NCI-H2171 treated with DMSO at 0.1 percent for 48 hours (cell line): ENCODE measurements at places on chromosomes 13 and 19.

GRCh38 chr13:71770710-71771109, 96.3 kb downstream of the DACH1 start:
- DNase-seq: no peak

- DNase-seq: no peak
Observed at GRCh38 chr19:23887642-23888041, 27.0 kb upstream of the ZNF726 start.

- DNase-seq: no peak
Observed at GRCh38 chr13:96552559-96552958, 441.7 kb downstream of the OXGR1 start.

- DNase-seq: no peak
Observed at GRCh38 chr13:43014162-43014561, 9.2 kb upstream of the DNAJC15 start.

DNA sequence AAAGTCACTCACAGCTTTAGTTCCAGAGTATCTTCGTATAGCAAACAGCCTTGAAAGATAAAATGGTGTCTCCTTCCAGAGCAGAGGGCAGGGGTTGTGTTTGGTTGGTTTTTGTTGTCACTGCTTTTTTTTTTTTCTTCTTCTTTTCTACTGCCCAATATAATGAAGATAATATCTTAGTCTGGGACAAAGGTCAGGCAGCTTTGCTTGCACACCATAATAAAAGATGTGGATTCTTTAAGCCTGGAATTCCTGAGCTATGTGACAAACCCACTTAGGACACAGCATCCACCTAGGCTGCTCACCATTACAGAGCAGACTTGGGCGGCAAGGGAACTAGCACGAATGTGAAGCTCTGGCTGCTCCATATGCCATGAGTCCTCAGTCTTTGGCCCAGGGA, 165.6 kb upstream of the MIR17HG start:
- DNase-seq: no peak
